Glutamatergic neuron (in vitro differentiated cells): ENCODE measurements at places on chromosomes 13 and 19.

GRCh38 chr13:73572824-73573223 is 514.0 kb downstream of the KLF5 start:
- no peak for DNase-seq

- DNase-seq, result no peak
Observed at GRCh38 chr13:46160471-46161066, 21.4 kb downstream of the LCP1 start.

- DNase-seq, result no peak
Observed at GRCh38 chr19:39838569-39838968, 4.6 kb upstream of the DYRK1B start.

- DNase-seq, result no peak
Observed at GRCh38 chr19:35216833-35217648, 11.5 kb downstream of the FAM187B start.

- DNase-seq, result no peak
Observed at GRCh38 chr19:51258165-51259160, 7.6 kb downstream of the SIGLECL1 start.

DNA sequence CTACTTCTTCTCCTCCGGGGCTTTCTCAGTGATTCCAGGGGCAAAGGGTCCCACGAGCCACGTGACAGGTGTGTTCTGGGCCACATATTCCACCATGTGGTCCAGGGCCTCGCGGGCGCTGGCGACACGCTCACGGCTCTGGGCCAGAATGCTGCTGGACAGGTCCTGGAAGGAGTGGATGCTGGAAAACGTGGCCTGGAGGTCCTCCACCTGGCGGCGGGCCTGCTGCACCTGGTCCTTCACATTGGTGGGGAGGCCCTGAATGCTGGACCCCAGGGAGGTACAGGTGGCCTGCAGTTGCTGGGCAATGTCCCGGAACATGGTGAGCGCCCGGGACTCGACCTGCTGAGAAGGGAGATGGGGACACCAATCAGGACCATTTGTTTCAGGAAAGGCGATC is 7.7 kb upstream of the TICAM1 start:
- no peak for DNase-seq
